ENCODE measurements at places on chromosomes 1 and 21.

GRCh38 chr1:65762081-65762862, 30.4 kb upstream of the PDE4B start:
- DNase-seq: no peak

- DNase-seq: no peak
These were observed 363.5 kb downstream of the KCNH1 start for GRCh38 chr1:210770396-210770984.

GRCh38 chr1:11350265-11350664, 77.3 kb downstream of the UBIAD1 start:
- no peak for DNase-seq

- DNase-seq: no peak
These were observed 48.8 kb downstream of the CACNA1E start for GRCh38 chr1:181531951-181532600.

DNA sequence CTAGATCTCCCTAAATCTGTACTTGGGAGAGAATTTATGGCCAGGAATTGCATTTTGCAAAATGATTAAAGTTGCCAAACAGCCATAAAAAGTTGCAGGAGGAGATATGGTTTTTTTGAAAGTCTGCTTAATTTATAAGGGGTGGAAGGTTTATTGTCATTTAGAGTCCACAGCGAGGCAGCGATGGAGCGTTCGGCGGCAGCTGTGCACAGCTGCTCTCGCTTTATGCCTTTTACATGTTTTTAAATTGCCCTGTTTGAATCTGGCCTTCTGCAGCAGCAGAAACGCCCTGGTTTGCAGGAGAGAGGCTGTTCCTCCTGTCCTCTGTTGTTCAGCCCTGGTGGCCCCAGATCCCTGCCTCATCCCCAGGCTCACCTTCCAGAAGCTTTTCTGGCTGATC, 144.9 kb upstream of the POU3F1 start:
- DNase-seq: peak; percentile 74

GRCh38 chr1:167770127-167770526, 48.3 kb downstream of the MPZL1 start:
- DNase-seq: no peak

DNA sequence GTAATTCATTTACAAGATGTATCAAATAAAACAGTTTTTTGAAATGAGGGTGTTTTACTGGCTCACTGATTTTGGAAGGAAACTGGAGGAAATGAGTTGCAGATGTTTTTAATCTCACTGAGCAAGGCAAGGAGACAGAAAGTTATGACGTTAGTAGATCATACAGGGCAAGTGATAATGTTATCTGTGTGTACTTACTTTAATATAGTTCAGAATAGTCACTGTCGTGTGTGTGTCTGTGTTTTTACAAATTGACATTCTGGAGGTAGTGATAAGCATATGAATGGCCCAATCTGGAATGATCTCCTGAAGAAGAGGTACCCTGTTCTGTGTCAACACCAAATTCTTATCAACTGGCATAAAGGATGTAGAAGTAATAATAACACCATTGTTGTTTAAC, 1.9 kb upstream of the GBP4 start:
- no peak for DNase-seq

GRCh38 chr1:67840449-67840848, 7.2 kb upstream of the GNG12 start:
- no peak for DNase-seq

GRCh38 chr1:33763406-33763805, 100.5 kb upstream of the HMGB4 start:
- DNase-seq: no peak

GRCh38 chr1:225811622-225812487, 1.9 kb downstream of the EPHX1 start:
- DNase-seq: no peak

DNA sequence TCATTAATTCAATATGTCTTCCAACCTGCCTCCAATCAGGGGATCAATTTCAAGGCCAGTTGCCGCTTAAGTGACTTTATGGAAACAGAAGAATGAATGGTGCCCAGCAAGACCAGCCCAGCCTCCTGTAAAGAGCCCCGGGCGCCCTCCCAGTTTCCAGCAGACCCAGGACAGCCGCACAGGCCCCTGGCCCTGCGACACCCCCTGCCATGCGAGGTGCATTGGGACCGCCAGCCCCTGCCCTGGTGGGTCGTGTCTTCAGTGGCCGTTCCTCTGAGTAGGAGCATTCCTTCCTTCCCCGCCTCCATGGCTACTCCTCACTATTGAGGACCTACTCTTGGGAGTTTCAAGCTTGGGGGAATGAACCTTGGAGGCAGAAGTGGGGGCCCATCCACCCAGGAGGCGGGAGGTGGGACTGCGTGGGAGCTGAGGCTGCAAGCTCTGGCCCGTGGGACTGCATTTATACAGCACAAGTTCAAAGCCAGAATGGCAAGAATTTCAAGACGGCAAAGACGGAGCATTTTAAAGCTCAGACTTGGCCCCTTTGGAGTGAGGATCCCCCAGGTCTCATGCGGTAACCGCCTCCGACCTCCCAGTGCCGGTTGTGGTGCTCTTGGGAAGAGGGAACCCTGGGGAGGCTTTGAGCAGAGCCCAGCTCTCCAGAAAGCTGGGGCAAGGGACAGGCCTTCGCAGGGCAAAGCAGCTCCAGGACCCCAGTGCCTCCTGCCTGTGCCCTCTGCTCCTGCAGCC, 73.1 kb upstream of the ACTRT2 start:
- no peak for DNase-seq

DNA sequence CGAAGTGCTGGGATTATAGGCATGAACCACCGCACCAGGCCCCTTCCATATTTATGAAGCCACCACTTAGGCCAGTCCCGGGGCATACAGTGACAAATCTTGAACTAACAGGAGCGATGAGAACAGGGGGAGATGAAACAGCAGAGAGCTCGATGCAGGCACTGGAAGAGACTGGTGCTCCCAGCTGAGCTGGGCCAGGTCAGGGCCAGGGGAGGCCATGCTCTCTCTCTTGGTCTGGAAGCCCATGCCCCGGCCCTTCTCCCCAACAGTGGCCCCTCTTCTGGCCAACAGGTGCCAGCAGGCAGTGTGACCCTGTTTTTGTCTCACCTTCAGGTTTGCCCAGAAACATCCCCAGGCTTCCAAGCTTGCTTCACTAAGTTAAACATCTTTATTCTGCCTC, 269.9 kb upstream of the C1orf174 start:
- DNase-seq: no peak

GRCh38 chr21:26751305-26751704, 93.9 kb downstream of the ADAMTS1 start:
- no peak for DNase-seq

DNA sequence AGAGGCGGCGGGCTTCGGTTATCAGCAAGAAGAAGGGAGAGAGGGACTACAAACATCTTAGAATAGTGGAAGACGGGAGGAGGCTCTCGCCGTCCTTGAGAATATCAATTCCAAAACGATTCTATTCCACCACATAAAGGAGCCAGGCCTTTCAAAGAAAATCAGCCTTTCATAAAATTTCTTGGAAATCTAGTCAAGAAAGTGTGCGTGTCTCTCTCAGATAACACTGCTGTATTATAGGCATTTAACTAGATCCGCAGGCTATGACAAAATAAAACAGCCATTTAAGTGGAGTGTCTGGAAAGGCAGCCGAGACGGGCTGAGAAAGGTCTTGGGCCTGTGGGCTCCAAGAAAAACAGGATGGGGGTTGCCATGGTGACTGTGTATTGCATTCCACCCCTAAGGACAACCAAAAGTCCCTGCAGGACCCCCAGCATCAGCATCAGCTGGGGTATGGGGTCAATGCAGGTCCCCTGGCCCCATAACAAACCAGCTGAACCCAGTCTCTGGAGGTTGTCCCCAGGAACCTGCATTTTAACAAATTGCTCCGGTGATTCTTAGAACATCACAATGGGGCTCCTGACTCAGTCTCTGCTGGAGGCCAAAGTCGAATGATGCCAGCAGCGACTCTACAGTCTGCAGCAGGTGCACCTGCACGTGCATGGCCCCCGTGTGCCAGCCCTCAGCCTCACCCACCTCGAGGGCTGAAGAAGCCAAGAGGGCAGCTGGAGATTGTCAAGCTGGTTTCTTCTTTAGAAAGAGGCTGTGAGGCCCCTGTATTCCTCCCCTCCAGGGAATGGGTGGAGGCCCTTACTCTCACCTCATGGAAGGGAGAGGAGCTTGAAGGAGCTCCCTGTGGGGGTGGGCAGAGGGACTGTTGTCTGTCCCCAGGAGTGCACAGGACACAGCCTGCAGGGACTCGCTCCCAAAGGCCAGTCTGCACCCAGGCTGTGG, 287.4 kb downstream of the NPHP4 start:
- DNase-seq: no peak

- no peak for DNase-seq
These were observed 379.4 kb upstream of the RUNX1 start for GRCh38 chr21:35428489-35428888.

- no peak for DNase-seq
These were observed 7.9 kb downstream of the CSTB start for GRCh38 chr21:43767984-43768867.

DNA sequence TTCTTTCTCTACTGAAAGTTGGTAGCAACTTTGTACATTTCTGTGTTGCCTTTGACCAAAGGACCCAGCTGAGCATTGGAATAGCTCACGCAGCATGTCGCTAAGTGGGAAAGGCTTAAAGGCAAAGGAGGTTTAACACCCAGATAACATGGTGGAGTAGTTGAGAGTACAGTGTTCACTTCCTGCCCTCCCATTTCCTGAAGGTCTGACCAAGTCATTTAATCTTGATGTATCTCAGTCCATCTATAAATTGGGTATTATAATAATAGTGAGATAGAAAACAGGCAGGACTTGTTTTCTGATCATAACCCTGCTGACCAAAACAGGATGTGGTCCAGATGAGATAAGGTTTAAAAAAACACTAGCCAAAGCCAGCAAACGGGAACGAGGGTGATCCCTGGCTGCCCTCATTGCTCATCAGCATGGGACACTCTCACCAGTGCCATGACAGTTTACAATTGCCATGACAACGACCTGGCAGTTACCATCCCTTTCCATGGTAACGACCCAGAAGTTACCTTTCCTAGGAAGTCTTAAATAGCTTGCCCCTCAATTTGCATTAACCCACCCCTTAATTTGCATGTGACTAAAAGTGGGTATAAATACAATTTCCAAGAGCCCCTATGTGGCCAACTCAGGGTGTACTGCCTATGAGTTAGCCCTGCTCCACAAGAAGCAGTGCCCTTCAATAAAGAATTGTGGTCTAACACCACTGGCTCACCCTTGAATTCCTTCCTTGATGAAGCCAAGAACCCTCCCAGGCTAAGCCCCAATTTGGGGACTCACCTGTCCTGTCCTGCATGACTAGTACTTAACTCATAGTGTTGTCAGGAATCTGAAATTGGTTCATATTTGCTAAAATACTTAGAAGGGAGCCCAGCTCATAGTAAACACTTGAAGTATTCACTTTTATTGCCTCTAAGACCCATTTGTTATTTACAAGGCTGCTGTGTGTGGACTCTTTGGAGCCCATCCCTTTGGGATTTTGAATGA, 28.4 kb upstream of the FHAD1 start:
- DNase-seq: no peak

- no peak for DNase-seq
These were observed 48.3 kb upstream of the ARTN start for GRCh38 chr1:43885279-43885801.

- DNase-seq: no peak
These were observed 8.1 kb downstream of the CELA2B start for GRCh38 chr1:15483971-15484370.

- no peak for DNase-seq
These were observed 16.6 kb downstream of the CDKN2C start for GRCh38 chr1:50986653-50987052.

DNA sequence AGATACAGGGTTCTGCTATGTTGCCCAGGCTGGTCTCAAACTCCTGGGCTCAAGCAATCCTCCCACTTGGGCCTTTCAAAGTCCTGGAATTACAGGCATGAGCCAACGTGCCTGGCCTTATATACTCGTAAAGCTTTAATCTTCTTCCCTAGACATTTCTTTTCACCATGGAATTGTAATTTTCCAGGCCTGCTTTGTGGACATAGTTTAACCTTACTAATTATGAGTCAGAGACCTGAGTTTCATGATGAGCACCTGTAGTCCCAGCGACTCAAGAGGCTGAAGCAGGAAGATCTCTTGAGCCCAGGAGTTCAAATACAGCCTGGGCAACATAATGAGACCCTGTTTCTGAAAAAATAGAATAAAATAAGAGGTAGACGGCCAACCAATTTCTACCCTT, 12.3 kb downstream of the PATJ start:
- DNase-seq: no peak

- no peak for DNase-seq
These were observed 25.9 kb downstream of the HSD3B2 start for GRCh38 chr1:119440721-119441307.

DNA sequence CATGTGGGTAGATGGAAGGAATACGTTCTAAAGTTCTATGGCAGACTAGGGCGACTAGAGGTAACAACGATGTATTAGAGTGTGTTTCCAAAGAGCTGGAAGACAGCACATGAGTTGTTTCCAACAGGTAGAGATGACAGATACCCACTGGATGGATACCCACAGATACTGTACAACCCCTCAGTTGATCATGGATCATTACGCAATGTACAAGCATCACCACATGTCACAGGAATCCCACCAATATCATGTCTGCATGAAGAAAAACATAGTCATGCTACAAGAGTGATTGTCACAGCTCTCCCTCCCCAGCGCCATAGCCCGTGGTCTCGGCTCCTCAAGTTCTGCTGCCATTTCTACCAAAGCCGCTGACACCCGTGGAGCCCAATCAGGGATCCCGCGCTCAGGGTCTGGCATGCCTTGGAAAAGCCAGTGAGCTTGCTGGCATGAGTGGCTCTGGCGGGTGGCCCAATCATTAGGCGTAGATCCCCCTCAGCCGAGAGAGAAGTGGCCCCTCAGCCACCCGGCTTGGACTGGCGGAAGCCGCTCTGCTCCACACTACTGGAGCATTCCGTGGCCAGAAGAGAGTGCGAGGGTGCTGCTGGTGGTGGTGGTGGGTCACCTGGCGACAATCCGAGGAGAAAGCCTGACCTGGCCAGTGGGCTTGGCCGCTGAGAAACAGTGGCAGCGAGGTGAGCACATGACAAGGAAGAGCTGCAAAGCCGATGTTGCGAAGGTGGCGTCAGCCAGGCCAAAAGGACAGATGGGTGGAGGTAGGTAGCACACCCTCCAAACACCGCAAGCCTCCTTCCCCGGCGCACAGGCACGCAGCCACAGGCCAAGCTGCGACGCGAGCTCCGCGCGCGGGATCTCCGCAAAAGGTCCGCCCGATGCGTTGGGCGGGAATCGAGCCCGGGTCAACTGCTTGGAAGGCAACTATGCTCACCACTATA, 65.7 kb upstream of the FCGR2A start:
- DNase-seq: no peak

All from right renal pelvis (tissue), 4 donors.